ENCODE measurements at places on chromosomes 4 and X.

DNA sequence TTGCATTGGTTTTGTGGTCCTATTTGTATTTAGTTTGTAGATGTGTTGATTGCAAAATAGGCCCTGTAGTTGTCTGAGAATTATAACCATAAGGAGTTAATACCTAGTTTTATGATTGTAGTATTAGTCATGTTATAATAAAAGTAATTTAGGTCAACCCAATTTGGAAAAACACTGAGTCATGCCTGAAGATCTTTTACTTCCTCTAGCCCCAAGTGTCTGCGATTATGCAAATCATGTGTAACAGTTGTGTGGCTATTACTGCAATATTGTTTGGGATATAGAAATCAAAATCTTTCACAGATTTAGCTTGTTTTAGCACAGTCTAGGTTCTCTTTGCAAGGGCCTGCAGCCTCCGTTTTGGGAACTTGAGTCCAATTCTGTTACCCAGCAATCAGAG lies 12.6 kb downstream of the SRD5A3 start:
- DNase-seq, result peak; percentile 29

- DNase-seq, result no peak
Measured at GRCh38 chr4:121073004-121073435, 685 bp upstream of the NDNF start.

GRCh38 chrX:80306007-80306406 lies 114.2 kb upstream of the TENT5D start:
- DNase-seq, result no peak

GRCh38 chr4:78560296-78560963 lies 8.9 kb downstream of the ANXA3 start:
- peak; percentile 35 for DNase-seq

- no peak for DNase-seq
Measured at GRCh38 chr4:52917817-52918216, 55.7 kb downstream of the RASL11B start.

GRCh38 chr4:915595-915994 lies 16.5 kb downstream of the GAK start:
- DNase-seq, result no peak

DNA sequence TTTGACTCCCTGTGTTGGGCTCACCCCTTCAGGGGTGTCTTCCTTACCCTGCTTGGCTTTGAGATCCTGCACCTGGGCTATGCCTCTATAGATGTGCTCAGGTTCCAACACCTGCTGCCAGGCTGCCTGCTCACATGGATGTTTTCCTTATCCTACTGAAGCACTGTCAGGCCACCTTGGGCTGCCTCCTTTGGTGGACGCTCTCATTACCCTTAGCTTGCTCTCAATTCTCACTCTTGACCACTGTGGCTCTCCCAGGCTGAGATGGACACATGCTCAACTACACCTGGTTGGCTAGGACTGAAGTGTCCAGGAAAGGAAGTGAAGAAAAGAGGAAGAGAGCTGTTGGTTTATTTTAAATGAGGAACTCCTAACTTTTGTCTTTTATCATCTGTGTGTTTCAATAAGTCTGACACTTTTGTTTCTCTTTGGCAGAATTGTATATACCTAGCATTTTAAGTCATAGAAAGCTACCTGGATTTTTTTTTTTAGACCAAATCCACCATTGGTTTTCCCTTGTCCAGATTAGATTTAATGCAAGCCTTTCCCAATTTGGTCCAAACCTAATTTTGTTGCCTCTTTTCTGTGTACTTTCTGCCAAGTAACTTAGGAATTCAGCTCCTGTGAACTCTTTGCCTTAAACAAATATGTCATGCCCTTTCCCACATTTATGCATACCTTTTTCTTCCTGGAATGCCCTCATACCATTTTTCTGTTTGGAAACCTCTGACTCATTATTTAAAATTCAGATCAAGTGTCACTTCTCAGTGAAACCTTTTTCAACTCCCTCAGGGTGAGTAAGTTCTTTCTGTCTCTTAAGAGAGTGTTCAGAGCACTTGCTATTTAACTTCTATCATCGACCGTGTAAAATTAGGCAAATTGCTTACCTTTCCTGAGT lies 175.8 kb downstream of the GC start:
- DNase-seq, result peak; percentile 90

- no peak for DNase-seq
Measured at GRCh38 chr4:103010804-103011203, 8.7 kb downstream of the SLC9B1 start.

GRCh38 chr4:128853741-128854140 lies 44.2 kb downstream of the JADE1 start:
- no peak for DNase-seq

DNA sequence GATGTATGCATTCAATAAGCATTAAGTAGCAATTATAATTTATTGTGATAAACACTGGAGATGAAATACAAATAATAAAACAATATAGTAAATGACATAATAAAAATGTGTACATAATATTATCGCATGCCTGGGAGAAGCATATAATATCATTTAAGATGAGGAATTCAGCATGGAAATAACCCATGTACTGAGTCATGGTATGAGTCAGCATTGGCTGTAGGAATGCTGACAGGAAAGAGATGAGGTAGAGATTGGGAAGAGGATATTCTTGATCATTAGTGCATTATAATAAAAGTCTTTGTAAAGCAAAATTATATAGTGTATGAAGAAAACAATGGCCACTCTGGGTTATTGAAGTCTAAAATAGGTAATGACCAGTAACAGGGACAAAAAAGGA lies 82.8 kb downstream of the MAGEB10 start:
- DNase-seq, result no peak

GRCh38 chrX:69297506-69297905 lies 132.3 kb upstream of the PJA1 start:
- DNase-seq, result no peak

DNA sequence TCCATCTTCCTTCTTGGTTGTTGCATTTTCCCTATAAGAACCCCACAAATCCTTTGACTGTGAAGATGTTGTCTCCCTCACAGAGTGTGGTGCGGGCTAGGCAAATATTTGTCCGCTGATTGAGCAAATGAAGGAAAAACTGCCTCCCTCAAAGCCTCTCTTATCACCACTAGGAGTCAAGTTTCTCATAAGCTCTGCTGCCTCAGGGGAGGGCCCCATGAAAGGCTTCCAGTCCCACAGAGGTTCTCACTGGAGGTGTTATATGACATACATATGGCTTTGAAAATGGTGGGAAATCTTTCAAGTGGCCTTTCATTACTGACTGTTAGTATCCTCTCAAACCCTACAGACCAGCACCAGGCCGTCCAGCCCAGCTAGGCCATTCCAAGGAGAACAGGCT lies 9.3 kb downstream of the VGLL1 start:
- peak; percentile 61 for DNase-seq

- peak; percentile 64 for DNase-seq
Measured at GRCh38 chrX:103464072-103464773, 55.1 kb downstream of the RAB40A start.

DNA sequence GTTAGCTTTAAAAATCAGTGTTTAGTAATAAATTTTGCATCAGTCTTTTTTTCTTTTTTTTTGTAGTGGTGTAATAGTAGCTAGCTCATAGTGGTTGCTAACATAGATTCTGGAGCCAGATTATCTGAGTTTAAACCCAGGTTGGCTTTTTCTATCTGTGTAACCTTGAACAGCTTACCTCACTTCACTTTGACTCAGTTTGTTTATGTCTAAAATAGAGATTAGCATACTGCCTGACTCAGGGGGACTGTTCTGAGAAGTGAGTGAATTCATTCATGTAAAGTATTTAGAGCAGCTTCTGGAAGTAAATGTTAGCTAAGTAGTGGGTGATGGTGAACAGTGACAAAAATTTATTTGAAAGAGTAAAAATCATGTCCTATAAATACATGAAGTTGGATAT lies 32.9 kb downstream of the CPEB2 start:
- no peak for DNase-seq

GRCh38 chr4:170015285-170015684 lies 10.9 kb downstream of the MFAP3L start:
- no peak for DNase-seq

DNA sequence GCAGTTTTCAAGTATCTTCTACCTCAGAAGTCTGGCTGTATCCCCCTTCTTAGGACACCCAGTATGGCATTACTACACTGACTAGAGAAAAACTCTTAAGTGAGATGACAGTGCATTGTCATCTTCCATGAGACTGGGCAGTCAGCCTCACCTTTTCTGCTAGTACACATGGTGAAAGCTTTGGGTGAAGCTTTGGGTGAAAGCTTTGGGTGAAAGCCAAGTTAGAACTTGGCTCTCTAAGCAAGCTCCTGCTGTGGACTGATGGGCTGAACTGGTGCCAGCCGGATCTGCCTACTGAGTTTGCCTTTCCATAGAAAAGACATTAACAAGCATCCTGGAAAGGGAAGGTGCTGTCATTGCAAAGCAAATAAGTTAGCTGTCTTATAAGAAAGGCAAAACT lies 8.8 kb downstream of the EPHA5 start:
- DNase-seq, result no peak

DNA sequence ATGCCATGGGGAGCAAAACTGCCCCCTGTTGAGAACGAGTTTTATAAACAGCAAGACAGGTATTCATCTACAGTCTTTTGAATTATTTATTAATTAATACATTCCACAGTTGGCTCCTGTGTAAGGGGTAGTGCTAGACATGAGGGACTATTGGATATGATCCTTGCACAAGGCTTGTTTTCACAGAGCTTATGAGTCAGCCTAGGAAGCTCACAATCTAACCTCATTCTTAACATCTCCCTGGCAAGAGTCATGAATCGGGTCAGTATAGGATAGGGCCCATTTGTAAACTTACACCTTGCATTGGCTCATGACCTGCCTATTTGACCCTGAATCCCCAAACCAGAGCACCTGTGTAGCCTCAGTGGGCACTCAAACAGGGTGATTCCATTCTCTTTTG lies 209.1 kb upstream of the HCCS start:
- peak; percentile 3 for DNase-seq

- no peak for DNase-seq
Measured at GRCh38 chrX:53704294-53704693, 17.8 kb upstream of the HUWE1 start.

DNA sequence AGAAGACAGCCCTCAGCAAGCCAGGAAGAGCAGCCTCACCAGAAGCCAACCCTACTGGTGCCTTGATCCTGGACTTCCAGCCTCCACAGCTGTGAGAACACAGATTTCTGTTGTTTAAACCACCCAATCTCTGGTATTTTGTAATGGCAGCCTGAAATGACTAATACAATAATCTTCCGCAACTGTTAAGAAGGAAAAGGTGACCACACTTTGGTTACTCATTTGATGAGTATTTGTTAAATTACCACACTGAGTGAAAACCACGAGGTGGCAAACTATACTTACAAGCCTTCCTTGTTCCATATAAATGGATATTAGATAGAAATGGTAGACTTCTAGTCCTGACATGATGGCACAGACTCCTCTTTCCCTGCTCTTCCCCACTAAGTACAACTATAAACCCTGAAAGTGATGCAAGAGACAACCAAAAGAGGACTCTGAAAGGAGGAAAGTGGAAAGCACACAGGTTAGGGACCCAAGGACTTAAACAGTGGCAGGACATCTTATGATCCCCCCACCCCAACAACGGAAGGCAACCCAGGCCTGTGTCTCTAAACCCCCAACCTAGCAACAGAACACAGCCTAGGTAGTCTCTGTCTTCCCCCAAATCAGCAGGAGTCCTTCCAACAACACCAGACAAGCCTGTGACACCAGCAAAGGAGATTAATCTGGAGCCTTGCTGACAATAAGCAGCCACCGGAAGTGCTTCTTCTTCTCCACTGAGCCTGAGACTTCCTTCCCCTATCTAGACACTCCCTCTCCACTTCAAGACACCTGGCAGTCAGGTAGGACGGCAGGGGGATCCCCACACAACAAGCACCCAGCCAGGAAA lies 12.3 kb downstream of the ZNF182 start:
- peak; percentile 14 for DNase-seq

DNA sequence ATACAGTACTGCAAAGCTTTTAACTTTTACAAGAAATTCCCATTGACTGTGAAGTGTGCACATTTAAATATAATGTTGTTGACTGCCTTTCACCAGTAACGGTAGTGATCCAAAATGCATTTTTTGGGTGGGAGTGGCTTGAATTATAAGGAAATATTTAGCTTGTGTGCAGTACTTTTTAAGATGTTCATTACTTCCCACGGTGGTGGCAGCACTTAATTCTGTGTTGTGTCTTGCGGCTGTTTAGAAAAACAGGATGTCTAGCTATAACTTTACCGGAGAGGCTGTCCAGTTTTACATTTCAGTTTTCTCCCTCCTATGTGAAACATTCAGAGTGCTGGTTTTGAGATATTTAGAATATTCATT lies 1.7 kb downstream of the TMEM131L start:
- DNase-seq, result no peak

GRCh38 chr4:170675568-170676262 lies 586.0 kb upstream of the AADAT start:
- no peak for DNase-seq

DNA sequence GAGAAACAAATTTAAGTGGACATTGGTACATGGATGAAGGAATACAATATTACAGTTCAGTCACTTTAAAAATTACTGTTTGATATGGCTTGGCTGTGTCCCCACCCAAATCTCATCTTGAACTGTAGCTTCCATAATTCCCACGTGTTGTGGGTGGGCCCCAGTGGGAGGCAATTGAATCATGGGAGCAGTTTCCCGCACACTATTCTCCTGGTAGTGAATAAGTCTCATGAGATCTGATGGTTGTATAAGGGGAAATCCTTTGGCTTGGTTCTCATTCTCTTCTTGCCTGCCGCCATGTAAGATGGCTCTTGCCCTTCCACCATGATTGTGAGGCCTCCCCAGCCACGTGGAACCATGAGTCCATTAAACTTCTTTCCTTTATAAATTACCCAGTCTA lies 804.2 kb upstream of the FRG1 start:
- DNase-seq, result no peak

DNA sequence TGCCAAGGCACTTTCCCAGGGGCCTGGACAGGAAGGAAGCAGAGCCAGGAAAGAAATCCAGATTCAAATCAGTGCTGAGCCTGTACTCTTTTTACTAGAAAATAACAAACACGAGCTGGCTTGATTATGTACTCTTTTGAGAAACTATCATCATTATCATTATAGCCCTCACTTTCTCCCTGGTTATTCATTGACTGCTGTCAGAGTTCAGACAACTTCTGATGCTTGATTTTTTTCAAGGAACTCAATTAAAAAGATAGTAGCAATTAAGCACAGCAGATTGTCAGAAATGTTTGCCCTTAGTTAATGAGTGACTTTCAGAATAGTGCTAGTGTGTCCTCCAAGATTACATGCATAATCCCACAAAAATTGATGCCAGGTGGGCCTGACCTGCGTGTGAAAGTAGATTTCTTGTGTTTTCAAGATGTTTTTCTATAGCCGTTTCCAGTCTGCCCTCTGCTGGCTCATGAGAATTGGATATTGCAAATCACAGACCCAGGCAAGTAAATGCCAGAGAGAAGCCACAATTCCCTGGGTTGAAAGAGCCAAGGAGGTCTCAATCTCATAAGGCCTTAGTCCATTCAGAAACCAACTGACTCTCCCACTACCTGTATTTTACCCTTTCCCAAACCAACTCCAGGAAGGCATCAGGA lies 14.3 kb upstream of the PNPLA4 start:
- no peak for DNase-seq

DNA sequence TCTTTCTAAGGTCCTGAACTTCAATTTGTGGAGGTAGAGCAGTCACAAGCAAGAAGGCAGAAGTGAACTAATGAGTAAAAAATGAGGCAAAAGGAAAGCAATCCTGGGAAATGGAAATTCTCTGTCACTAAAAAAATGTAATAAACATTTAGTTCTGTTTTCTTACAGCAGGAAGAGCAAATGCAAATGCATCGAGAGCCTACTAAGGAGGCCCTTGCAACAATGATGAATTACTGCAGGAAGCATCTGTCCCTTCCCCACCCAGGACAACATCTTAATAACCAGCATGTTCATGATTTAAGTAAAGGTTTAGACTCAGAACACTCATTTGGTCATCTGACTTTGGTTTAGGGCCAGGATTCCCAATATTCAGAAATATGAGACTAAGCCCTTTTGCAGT lies 341.4 kb upstream of the NOCT start:
- DNase-seq, result no peak

Data from trophoblast cell (in vitro differentiated cells and primary cell).